ENCODE measurements at places on chromosomes 13 and 19.

GRCh38 chr13:78602561-78603239 lies 652 bp downstream of the POU4F1 start:
- DNase-seq, result peak; percentile 62

GRCh38 chr13:42170029-42170428 lies 101.9 kb upstream of the AKAP11 start:
- DNase-seq, result no peak

DNA sequence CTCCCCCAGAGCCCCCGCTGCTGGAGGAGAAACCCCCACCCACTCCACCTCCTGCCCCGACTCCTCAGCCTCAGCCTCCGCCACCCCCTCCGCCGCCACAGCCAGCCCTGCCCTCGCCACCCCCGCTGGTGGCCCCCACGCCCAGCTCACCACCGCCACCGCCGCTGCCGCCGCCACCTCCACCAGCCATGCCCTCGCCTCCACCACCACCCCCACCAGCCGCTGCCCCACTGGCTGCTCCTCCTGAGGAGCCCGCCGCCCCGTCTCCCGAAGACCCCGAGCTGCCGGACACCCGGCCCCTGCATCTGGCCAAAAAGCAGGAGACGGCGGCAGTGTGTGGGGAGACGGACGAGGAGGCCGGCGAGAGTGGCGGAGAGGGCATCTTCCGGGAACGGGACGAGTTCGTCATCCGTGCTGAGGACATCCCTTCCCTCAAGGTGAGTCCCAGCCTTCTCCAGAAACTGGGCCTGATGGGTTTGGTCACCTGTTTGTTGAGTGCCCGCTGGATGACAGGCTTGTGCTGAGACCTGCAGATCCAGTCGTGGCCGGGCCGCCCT lies 10.6 kb downstream of the PRR12 start:
- DNase-seq, result no peak

- no peak for DNase-seq
These were observed 2.1 kb downstream of the EDNRB start for GRCh38 chr13:77916488-77916887.

DNA sequence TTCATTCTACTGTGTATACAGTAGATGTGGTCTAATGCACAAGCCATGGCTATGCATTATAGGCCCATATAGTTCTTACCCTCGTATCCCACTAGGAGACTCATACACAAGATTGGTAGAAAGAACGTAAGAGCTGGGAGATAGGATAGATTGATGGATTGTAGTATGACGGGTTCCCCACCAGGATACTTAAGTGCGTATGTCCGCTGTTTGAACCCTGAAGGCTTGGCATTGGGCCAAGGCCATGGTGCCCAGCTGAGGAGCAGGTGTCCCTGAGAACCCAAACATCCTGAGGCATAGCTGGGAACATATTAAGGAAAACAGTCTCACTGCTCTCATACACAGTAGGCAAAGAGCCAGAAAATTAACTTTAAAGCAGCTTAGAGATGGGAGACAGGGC lies 617.5 kb upstream of the KLF12 start:
- DNase-seq, result no peak

- no peak for DNase-seq
These were observed 17.8 kb upstream of the EMC10 start for GRCh38 chr19:50458396-50459066.

DNA sequence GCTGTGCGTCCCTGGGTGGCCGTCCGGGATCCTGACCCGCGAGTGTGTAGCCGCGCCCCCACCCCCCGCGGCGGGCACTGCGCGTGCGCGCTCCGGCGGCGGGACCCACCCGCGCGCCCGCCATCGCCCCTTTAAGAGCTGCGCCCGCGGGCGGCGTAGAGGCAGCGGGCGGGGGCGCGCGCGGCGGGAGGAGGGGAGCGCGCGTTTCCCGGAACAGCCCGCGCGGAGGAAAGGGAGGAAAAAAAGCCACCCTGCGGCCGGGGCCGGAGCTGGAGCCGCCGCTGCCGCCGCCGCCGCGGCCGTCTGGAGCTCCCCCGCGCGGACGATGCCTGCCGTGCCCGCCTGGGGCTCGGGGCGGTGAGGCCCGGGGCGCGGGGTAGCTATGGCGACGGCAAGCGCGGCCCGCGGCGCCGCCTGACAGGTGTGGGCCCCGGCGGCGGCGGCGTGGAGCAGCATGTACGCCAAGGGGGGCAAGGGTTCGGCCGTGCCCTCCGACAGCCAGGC lies at the start of gene SSBP4:
SSBP4 (plus strand) TSS at position 204 of the 504 bp plus-strand sequence; CDS start at position 455, 251 bp downstream.
- peak; percentile 97 for DNase-seq

DNA sequence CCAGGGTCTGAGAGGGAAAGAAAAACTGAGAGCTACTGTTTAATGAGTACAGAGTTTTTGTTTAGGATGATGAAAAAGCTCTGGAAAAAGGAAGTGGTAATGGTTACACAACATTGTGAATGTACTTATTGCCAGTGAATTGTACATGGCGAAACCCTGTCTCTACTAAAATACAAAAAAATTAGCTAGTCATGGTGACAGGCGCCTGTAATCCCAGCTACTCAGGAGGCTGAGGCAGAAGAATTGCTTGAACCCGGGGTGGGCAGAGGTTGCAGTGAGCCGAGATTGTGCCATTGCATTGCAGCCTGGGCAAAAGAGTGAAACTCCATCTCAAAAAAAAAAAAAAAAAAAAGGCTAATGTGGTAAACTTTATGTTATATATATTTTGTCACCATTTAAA lies 96.3 kb downstream of the VWA8 start:
- DNase-seq, result no peak

DNA sequence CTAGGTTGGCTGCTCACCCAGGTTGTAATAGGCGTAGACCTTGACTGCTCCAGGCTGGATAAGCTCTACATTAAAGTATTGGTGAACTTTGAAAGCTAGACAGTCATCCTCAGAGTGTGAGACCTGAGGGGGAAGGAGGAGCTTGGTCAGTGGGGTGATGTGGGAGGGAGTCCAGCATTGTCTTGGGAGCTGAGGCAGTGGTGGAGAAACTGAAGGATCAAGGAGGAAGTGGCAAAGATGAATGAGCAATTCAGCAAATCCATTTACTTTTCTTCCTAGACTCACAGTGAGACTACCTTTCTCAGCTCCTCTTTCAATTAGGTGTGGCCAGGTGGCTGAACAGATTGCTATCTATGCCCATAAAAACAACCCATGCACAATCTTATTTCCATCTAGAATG lies 10.2 kb upstream of the TNFSF14 start:
- DNase-seq, result no peak

GRCh38 chr19:17767559-17767958 lies 16.3 kb downstream of the FCHO1 start:
- no peak for DNase-seq

- no peak for DNase-seq
These were observed 373.5 kb downstream of the KCTD12 start for GRCh38 chr13:76512721-76513145.

GRCh38 chr19:10173527-10173926 lies 21.2 kb downstream of the DNMT1 start:
- DNase-seq, result no peak

DNA sequence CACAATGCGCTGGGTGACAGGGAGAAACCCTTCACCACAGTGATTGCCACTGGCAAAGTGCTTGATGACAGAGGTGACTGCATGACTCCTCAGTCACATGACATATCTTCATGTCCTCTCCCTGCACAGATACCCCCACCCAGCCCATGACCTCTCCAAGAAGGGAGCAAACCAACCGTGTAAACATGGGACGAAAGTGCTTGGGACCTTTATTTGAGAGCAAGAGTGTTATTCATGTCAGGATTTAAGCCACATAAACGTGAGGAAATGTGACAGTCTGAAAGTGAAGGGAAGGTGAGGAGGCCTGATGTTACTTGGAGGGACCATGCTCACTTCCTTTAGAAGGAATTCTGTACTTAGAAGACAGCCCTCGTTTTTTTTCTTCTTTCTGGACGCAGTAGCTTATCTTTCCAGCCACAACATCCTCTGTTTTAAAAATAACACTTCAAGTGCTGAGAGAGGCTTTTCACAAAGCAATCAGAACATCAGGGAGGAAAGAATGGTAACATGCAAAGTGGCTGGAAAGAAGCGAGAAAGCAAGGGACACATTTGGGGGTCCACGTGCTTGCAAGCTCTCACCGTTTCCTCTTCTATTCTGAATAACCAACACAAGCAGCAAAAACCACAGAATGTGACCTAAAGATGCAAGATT lies 35.6 kb downstream of the EPS15L1 start:
- no peak for DNase-seq

DNA sequence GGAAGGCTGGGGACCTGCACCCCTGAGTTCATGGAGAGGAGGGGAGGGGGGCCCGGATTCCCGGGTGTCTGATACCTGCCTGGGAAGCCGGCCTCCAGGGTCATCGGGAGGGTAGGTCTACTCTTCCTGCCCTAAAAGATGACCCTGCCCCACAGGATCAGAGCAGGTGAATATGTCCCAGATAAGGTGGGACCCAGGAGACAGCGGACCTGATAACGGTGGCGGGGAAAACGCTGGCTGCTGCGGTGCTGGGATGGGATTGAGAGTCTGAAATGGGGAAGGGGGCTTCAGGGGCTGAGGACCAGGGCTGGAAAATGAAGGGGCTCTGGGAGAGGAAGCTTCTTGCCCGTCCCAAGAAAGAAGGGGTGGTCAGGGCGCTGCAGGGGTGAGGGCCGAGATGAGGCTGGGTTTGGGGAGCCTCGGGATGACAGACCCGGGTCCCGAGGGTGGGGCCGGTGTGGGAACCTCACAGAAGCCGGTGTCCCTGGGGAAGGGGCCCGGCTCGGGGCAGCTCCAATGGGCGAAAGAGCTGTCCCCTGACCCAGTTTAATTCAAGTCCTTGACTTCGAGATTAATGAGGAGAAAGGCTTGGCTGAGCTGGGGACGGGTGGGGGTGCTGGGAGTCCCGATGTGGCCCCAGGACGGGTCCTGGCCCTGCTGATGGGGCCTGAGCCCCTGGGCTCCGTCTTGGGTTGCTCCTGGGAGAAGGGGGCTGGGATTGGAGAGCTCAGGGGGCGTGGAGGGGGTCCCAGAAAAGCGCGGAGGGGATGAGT lies 823 bp downstream of the TTYH1 start:
- DNase-seq, result peak; percentile 53

GRCh38 chr13:42228527-42228926 lies 43.4 kb upstream of the AKAP11 start:
- DNase-seq, result no peak

DNA sequence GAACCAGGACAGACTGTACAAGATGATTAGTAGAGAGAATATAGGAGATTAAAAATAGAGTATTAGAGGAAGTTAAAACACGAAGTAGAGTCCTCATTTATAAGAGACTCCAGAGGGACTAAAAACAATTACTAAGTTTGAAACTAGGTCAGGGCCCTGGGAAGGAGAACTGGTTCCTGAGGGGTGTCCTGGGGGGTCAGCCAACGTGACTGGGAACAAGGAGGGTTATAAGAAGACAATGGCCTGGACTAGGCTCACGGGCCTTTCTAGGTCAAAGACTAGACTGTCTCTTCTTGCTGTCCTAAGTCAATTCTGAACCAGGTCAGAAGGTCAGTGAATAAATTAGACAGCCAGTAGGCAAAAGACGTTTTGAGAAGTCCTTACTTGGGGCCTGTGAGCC lies 165.3 kb downstream of the IER2 start:
- DNase-seq, result no peak

DNA sequence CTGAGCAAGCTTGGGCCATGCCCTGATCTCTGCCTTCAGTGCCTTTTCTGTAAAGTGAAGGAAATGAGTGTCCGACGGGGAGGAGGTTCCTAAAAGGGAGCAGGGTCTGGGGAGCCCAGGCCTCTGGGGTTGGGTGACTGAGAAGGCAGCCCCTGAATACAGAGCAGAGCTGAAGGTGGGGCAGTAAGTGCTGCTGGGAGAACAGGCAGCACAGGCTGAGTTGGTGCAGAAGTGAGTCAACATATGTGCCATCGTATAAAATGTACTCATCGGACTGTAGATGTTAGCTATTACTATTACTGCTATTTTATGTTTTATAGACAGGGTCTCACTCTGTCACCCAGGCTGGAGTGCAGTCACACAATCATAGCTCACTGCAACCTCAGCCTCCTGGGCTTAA lies 1.0 kb upstream of the HAMP start:
- no peak for DNase-seq

GRCh38 chr13:53197424-53197823 lies 168.8 kb downstream of the OLFM4 start:
- DNase-seq, result no peak

GRCh38 chr13:46166224-46166584 lies 15.8 kb downstream of the LCP1 start:
- DNase-seq, result no peak

- DNase-seq, result no peak
These were observed 786.6 kb upstream of the SLITRK6 start for GRCh38 chr13:86585835-86586234.

DNA sequence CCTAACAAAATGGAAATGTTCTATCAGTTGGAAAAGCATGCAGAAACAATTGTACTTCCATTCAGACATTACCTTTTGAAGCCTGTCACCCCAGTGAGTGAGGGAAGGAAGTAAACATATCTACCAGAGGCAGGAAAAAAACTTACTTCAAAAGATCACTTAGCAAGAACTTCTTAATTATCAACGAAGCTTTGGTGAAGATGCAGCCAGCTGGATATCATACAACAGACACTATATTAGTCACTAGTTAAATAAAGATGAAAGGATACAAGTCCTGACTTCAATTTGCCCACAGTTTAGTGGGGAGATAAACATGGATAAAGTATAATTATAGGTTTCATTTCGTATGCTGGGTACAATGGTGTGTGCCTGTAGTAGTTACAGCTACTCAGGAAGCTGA lies 148.8 kb downstream of the TNFRSF19 start:
- DNase-seq, result no peak

DNA sequence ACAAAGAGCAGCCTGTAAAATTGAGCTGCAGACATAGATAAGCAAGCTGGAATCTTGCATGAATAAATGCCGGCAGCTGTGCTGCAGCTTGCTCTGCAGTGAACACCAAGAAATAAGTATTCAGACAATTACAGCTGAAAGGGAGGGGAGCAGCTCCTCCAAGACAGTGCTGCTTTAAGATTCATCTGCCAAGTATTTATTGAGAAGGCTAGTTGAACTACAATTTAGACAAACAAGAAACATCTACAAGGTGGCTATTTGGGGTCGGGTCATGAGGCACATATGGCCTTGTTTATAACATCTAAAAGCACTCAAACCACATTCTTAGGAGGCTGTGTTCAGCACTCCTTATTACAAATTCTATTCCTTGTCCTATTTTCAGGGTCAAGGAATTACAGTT lies 34.9 kb downstream of the ZNF726 start:
- DNase-seq, result no peak

DNA sequence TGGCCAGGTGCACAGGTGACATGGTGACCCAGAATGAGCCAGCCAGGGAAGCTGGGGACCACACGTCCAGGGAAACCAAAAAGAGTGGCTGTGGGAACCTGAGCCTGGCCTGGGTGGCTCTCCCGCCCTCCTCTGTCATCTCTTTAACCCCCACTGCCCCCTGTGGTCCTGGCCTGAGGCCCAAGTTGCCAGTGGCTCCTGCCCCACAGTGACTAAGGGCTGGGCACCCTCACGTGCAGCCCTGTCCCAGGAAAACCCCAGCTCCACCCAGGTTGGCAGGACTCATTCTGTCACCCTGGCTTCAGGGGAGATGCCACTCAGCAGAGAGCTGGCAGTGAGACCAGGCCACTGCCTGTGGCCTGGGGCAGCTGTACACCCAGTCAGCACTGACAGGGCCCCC lies 30.6 kb upstream of the ISYNA1 start:
- no peak for DNase-seq

GRCh38 chr19:30877661-30878113 lies 471.5 kb downstream of the TSHZ3 start:
- DNase-seq, result no peak

- no peak for DNase-seq
These were observed 658 bp upstream of the ISOC2 start for GRCh38 chr19:55461974-55462626.

- DNase-seq, result no peak
These were observed 338.6 kb downstream of the FGF9 start for GRCh38 chr13:22009500-22009899.
